ENCODE measurements at places on chromosomes 6 and 20.
A peak's percentile ranks its signal among the peaks of the same experiment; 100 is the strongest.

GRCh38 chr20:51412951-51413481 is 129.5 kb downstream of the NFATC2 start:
- DNase-seq = no peak

- no peak for DNase-seq
Measured at GRCh38 chr6:119028091-119028490, 50.4 kb downstream of the FAM184A start.

DNA sequence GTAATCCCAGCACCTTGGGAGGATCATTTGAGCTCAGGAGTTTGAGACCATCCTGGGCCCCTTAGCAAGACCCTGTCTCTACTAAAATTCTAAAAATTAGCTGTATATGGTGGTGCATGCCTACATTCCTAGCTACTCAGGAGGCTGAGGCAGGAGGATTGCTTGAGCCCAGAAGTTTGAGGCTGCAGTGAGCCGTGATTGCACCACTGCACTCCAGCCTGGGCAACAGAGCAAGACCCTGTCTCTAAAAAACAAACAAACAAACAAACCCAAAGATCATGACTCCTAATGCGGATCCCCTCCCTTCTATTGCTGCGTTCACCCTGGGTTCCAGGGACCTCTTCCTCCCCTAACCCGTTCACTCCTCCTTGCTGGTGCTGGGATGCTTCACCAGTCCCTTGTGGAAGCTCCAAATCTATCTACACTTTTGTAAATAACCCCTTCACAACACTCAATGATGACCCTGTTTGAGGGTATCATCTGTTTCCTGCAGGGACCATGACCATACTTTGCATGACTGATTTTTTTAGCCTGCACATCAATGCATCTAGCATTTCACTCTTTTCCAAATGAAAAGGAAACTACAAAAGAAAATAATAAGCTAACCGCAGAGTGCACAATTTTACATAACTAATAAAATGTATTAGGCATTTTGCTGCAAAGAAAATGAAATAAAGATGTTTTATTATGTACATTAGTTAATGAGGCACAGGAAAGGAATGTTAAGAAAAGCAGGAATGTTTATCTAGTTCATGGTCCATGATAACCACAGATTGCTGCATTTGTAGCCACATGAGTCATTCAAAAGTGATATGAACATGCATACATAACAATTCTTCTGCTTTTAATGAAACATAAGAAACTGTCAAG is 30.5 kb upstream of the IPCEF1 start:
- DNase-seq = no peak

GRCh38 chr6:19558934-19559333 is 278.2 kb upstream of the ID4 start:
- DNase-seq = no peak

DNA sequence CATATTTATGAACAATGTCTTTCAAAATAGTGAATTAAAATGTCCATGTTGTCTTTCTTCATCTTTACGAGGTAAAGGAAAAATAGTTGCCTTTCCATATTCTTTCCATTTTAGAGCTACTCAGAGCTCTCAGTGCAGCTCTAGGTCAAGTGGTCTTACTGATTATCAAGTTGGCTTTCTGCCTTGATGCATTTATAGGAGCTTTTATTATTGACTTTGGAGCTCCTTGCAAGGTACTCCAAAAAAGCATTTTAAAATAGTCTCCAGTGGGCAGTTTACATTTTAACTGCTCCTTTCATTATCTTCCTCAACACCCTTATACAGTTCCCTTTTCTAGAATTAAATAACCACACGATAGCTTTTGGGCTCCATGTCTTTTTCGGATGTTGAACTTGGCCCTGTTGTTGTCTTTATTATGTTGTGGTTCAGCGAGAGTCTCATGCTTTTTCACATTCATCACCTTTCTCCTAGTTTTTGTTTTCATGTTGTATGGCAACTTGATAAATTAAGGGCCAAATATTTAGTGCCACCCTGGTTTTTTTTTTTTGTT is 122.9 kb downstream of the CLIC5 start:
- no peak for DNase-seq

DNA sequence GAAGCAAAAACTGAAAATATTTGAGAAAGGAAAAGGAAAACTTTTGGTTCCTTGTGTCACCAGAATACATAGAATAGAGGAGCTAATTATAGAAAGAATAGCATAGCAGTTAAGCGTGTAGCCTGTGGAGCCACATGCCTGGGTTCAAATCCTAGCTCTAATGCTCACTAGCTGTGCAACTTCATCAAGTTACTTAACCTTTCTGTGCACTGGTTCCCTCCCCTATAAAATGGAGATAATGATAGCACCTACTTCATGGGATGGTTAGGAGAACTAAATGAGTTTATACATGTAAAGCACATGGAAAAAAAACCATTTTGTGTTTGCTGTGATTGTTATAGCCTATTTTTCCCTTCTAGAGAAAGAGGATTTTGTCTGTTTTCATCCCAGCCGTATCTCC is 24.5 kb upstream of the RNGTT start:
- DNase-seq = no peak

- DNase-seq = no peak
Measured at GRCh38 chr6:3329393-3330051, 70.8 kb downstream of the PSMG4 start.

DNA sequence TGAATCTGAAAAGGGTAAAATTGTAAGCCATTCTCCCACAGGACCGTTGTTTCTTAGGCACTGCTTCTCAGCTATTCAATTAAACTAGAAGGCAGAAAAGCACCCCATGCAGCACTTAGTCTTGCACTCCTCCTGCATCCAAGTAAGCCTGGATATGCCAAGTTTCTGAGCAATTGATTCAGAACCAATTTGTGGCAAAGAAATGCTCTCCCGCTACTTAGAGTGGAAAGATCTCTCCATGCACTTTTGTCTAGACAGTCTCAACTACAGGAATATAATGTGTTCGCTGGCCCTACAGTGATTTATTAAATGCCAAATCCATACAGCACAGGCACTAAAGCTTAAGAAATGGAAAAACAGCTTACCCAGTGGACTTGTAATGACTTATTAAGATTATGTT is 338.5 kb downstream of the HACE1 start:
- no peak for DNase-seq

DNA sequence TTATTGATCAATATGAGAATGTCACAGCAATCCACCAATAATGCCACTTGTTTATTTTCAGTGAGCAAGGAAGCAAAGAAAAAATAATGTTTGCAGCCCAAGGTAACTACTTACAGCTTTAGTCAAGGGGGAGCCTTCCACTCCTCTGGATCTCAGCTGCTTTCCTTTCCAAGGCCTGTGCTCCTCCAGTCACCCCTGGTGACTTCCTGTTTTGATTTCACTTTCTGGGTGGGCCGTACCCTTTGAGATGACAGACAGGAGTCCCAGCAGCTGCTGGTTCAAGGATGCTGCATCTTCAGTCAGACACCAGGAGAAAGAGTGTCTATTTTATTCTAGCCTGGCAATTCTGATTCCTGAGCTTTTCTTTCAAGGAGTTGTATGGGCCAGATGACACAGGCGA is 5.6 kb upstream of the VNN2 start:
- no peak for DNase-seq

- no peak for DNase-seq
Measured at GRCh38 chr6:108809211-108809610, 39.0 kb upstream of the ARMC2 start.

DNA sequence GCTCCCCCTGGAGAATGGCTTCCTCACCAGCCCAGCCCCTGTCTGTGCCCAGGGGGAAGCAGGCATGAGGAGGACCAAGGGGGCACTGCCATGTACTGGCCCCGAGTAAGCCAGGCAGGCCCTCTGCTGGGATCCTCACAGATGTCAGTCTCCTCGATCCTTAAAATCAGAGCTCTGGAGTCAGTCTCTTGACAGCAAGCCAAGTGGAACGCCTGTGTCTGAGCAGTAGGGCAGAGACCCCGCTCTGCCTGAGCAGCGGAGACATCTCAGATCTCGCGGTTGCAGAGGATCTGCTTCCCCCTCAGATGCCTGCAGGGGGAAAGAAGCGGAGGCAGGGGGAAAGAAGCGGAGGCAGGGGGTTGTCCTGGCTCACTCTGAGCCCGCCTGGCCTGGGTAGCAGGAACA is 92.6 kb downstream of the SNX5 start:
- DNase-seq = peak; percentile 66

DNA sequence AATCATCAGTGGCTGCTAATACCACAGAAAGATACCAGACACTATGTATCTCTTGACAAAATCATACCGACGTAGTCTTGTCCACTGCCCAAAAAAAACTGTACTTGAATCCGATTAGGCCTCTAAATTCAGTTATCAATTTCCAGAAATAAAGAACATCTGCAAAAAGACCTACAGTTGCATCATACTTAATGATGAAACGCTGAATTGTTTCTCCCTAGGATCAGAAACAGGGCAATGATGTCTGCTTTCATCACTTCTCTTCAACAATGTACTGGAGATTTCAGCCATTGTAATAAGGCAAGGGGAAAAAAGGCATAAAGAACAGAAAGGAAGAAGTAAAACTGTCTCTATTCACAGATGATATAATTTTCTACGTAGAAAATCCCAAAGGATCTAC is 152.0 kb downstream of the TASP1 start:
- DNase-seq = no peak

- no peak for DNase-seq
Measured at GRCh38 chr6:134049586-134049985, 2.8 kb downstream of the SLC2A12 start.

- no peak for DNase-seq
Measured at GRCh38 chr6:119594907-119595306, 245.3 kb upstream of the MAN1A1 start.

DNA sequence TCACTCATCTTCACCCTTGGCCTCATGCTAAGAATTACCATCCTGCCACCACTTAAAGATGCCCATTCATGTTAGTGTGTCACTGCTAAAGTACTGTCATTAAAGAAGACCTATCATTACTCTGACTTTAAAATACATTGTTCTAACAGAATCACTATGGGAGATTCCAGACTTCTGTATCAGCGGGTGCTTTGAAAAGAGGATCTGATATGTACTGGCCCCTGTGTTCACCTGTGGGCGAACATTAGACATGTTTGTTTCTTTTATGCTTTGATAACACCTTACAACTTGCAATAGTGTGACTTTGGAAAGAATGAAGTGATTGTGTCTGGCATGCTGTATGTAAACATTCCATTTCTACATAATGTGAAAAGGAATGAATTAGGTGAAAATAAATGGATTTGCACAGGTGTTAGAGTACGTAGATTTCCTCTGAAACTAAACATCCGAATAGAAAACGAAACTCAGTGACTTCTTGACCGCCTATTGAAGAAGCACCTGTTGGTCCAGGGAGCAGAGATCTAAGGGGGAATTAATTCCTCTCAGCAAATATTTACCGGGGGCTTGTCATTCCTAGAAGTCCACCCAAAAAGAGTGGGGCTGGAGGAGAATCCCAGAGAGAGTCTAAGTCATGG is 132.3 kb downstream of the CARMIL1 start:
- DNase-seq = no peak

DNA sequence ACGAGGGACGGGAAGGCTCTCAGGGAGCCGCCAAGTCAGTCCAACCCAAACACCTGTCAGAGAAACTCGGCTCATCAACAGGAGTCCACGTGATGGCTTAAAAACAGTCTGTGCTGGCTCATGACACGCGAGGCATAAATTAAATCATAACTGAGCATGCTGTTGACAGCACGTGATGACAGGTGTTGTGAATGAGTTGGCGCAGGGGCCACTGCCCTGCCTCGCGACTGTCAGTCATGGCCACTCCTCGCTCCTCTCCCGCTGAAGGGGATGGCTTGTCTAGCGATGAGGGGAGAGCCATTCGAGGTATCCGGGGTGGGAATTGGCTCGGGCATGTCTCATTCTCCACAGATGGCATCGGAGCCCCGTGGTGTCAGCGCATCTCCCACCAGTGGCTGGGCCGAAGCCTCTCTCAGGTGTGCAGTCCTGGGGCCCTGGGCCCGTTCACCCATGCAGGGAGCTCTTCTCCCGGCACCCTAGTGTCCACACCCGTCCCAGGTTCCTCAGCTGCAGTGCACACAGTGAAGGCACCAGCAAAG is 313.3 kb downstream of the BMP7 start:
- DNase-seq = no peak

- DNase-seq = no peak
Measured at GRCh38 chr6:43277643-43278523, 20.2 kb upstream of the SLC22A7 start.

DNA sequence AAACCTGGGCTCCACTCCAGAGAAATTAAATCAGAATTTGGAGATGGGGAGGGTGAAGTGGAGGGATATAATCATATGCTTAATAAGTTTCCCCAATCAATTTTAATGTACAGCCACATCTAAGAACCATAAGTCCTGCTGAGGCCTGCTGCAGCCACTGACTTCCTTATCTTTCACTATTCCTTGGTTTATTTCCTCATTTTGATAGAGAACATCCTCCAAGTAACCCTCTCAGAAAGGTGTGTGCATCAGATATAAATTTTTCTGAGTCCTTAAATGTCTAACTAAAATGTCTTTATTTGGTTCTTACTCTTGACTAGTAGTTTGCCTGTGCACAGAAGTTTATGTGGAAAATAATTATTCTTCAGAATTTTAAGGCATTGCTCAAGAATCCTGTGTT is 23.7 kb upstream of the SIRT5 start:
- no peak for DNase-seq

GRCh38 chr6:90368601-90369000 is 72.0 kb upstream of the BACH2 start:
- DNase-seq = no peak

- peak; percentile 56 for DNase-seq
Measured at GRCh38 chr20:25148181-25148981, 47.1 kb upstream of the ENTPD6 start.

- no peak for DNase-seq
Measured at GRCh38 chr6:223136-223535, 69.2 kb upstream of the DUSP22 start.

GRCh38 chr6:17405944-17406245 is 12.5 kb downstream of the CAP2 start:
- DNase-seq = no peak

DNA sequence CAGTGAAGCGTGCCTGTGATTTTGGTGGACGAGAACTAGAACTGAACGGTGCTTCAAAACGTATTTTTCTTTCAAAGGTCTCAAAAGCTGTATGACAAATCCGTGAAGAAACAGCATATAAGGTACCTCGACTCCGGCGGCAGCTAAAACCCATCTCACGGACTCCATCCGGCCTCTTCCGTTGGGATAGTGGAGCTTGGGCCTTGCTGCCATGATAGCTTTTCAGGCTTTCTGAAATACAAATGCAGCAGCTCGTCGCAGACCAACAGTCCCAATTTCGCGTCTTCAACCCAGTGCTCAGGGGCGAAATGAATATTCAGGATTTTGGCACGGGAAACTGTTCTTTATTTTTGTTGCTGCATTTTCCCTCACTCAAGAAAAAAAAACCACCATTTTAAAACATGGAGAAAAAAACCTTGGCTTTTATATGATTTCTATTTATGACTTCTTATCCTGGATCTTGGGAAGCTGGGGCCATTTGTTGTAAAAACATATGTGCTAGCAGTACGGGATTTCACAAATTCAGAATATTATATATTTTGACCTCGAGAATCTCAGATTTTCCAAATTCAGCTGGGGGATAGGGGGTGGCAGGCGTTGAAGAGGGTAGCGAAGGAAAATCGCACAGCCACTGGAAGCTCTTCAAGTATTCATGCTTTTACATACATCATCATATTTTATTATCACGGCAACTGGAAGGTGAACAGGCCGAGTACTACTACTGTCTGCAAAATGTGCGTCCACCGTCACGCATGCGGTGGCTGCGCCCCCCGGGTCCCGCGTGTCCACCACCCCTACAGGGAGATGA is 849 bp downstream of the GSTA4 start:
- no peak for DNase-seq
